ENCODE measurements at places on chromosomes 12 and 14.

DNA sequence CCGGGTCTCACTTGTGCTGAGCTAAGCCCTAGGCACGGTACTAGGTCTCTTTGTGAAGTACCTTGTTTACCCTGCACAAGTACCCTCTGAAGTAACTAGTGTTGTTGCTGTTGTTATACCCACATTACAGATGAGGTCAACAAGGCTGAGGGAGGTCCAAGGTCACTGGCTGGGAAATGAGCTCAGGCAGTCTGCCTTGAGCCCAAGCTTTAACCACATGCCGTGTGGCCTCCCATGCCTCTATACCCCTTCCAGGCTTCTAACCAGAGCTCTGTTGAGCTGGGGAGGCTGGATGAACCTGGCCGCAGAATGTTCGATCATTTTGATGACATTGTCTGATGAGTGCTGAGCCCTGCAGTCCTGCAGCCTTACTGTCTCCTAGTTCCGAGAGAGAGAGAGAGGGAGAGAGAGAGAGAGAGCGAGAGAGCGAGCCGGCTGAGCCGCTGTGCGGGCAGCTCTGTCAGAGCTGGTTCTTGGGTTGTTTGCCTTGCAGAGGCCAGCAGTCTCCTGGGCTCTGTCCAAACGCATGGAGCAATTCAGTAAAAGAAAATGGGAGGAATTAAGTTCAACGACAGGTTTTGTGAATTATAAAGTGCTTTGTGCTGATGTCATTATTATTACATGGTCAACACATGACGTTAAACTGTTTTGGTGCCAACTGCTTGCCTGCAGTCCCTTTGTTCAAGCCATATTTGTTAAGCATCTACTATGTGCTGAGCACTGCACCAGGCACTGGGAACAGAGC, 13.1 kb downstream of the JDP2 start:
- DNase-seq: no peak

- DNase-seq: no peak
Observed at GRCh38 chr12:20486233-20486632, 117.9 kb downstream of the PDE3A start.

DNA sequence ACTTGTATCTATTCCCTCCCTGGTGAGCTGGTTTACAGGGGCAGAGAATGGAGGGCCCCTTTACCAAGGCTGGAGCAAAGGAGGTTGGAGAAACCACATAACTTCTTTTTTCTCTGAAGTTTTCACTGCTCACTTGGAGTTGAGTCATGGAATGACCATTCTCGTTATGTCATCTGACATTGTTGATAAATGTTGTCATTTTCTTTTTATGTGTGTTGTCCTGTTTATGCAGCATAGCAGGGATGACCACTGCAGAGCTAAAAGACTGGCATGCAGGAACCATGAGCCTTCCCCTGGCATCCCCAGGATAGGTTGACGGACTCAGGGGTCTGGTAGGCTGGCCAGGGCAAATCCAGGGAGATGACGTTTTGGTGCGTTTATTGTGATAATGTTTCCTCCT, 256.8 kb upstream of the DDHD1 start:
- no peak for DNase-seq

- DNase-seq: no peak
Observed at GRCh38 chr12:78038541-78038940, 207.8 kb downstream of the NAV3 start.

Data from cortex of kidney (tissue), 1 donor.